Hematopoietic multipotent progenitor cell treated with erythropoietin and hydrocortisone succinate and interleukin-3 and kit ligand, for 6 days (in vitro differentiated cells): ENCODE measurements at places on chromosomes 1 and 21.

DNA sequence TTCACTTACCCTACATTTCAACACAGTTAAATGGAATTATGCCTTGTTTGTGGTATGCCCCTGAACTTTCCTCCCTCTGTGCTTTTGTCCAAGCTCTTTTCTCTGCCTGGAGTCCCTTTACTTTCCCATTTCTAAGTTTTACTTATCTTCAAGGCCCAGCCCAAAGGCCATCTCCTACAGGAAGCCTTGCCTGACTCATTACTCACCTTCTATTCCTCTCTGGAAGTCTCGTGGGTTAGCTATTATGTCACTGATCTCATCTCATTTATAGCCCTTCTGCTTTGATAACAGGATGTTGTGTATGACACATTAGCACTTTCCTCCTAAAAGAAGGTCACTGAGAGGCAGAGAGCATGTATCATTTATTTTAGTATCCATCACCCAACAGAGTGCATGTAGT lies 78.8 kb upstream of the CD1D start:
- DNase-seq = no peak

DNA sequence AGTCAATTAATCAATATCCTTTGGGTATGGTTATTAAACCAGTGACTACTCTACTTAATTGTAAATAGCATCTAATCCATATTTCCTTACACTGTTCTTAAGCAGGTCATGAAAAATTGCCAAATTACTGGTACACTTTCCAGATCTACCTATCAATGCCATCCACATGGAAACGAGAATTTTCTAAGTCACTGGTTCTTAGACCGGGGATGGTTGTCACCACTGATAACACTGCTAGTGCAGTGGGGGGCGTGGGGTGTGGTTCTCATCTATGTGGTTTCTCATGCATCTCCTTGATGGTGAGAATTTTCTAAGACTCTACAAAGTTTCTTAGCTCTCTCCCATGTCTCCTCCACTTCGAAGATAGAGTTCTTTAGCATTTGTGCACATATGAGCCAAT lies 63.7 kb upstream of the COG2 start:
- DNase-seq = peak; percentile 91

DNA sequence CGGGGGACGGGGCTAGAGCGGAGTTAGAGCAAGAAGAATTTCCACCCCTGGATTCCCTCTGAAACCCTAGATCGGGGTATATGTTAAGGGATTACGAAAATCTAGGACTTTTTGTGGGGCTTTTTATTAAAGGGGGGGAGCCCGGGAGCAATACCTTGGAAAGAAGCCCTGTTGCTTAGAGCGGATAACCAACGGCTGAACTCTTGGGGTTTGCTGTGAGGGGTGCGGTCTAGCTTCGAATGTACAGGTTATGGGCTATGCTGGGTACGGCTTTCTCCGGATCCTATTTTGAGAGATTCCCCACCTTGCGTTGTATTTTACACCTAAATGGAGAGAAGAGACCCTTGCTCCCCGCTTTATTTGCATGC lies 626 bp downstream of the DYRK3 start:
- peak; percentile 60 for DNase-seq

- no peak for DNase-seq
These were observed 74.3 kb downstream of the TNFSF18 start for GRCh38 chr1:172976222-172977041.

DNA sequence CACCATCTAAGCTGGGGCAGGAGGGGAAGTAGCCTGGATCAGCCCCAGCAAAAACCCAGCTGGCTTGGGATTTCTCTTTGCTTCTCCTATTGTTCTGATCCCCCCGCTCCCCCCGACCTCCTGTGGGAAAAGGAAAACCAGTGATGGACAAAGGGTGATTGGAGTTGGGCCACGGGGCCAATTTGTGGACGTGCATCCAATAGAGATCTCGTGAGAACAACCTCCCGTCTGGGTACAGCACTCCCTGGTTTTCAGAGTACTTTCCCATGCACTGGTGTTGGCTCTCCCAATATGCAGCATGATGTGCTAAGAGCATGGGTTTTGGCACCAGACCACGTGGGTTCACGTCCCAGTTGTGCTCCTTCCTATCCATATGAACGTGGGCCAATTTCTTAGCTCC lies 9.0 kb downstream of the BLACAT1 start:
- DNase-seq = no peak

DNA sequence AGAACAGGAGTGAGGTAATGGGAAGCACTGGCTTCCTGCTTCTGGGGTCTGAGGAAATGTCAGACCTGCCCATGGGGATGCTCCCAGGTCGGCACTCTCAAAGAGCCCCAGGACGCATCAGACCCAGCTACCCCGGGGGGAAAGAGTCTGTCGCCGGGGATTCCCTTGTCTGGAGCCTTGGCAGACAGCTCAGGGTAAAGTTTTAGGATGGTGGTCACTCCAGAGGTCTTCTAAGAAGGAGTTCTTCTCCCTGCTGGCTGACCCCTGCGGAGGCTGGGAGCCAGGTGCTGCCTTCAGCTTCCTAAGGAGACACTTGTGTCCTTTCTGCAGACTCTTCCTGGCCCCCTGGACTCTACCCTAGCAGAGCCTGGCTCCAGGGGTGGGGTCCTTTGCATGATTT lies 61.9 kb upstream of the PSEN2 start:
- DNase-seq = no peak

DNA sequence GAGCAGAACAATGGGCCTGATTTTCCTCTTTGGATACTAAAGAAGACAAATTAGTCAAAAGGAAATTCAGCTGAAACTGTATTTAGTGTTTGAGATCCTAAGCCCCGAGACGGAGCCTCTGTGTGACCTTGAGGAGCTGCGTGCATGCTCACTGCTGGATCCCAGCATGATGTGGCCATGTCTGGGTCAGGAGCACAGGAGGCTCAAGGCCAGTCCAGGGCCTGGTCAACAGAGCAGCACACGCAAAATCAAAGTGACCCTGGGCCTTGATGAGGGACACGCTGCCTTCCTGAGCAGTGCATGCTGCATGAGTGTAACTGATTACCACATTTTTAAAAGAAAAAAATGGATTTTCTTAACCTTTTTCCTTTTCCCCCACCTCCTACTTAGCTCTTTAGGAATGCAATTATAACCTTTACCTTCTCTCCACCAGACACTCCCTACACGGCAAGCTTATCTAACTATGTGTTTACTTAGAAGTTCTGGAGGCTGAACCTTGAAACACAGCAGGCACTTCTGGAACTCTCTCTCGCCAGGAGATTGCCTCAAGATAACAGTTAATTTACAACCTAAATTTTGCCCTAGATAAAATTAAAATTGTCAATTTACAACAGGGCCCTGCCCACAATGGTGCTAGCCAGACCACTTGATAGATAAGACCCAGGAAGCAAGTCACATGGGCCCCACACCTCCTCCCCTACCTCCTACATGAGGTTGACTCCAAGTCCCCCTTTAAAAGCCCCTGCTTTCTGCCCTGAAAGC lies 144.6 kb downstream of the LRIG2 start:
- peak; percentile 49 for DNase-seq

- peak; percentile 70 for DNase-seq
These were observed 1.2 kb upstream of the CAPN2 start for GRCh38 chr1:223711173-223711572.
